ENCODE measurements at places on chromosomes 4 and X.

- no peak for DNase-seq
Observed at GRCh38 chr4:136009258-136009832, 1522.9 kb downstream of the PCDH18 start.

DNA sequence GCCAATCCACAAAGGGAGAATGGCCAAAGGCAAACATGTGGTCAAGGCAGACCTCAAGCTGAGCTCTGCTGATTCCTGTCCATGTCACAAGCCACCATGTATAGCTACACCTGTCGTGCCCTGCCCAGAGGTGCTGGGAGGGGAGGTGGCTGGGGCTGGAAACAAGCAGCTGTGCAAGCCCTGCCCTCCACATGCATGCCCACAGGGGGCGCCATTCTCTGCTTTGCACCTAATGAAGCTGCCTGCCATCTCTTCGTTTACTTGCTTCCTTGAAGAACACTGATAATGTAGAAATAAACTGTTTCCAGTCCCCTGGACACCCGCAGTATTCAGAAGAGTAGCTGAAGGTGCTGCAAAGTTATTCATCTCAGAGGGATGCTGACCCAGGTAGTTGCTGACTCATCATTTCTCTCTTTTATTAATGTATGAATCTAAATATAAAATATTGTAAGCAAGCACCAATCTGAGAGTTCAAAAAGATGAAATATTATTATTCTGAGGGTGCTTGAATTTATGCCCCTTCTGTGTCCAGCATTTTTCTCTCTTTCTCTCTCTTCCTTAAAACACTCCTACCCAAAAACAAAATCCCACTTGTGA, 278.6 kb downstream of the ADGRA3 start:
- peak; percentile 18 for DNase-seq

GRCh38 chrX:17081511-17081910, 135.1 kb downstream of the REPS2 start:
- DNase-seq = no peak

DNA sequence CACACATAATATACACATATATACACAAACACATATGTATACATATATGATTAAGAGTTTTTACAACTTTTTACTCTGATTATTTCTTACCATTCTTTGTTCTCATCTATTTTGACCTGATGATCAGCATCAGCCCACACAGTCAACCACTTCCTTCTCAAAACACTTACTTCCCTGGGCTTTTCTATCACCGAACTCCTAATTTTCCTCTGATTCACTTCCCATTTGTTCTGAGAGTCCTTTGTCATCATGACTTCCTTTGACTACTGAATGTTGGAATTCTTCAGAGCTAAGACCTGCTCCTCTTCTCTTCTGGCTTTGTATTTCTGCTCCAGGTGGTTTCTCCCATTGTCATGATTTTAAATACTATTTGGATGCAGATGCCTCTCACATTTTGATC, 209.5 kb upstream of the AFF2 start:
- DNase-seq = no peak

DNA sequence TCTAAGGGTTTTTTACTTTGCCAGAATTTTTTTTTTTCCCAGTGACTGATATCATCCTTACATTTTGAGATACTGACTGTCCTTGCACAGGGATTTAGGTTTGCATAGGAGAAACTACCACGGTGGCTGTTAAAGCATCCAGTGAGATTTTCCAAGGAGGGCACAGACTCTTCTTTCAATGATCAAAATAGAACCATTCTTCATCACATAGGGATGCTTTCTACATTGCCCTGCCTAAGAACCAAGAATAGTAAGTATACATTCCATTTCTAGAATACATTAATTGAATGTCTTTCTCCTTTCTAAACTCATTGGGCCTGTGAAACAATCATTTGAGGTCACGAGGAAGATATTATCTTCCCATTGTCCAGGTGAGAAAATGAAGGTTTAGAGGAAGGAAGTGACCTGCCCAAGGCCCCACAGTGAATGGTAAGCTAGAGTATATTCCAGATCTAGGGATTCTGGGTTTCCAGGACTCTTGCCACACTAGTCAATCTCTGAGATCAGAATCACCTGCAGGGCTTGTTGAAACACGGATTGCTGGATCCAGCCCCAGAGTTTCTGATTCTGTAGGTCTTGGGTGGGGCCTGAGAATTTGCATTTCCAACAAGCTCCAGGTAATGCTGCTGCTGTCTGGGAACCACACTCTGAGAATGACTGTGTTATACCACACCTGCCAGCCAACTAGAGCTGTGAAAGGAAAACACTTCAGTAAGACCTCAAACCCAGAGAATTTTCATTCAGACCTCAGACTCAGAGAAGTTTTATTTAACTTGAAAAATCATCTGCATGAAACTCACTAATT, 17.7 kb upstream of the TMEM154 start:
- DNase-seq = no peak

- no peak for DNase-seq
Observed at GRCh38 chr4:10212400-10212799, 95.8 kb upstream of the WDR1 start.

DNA sequence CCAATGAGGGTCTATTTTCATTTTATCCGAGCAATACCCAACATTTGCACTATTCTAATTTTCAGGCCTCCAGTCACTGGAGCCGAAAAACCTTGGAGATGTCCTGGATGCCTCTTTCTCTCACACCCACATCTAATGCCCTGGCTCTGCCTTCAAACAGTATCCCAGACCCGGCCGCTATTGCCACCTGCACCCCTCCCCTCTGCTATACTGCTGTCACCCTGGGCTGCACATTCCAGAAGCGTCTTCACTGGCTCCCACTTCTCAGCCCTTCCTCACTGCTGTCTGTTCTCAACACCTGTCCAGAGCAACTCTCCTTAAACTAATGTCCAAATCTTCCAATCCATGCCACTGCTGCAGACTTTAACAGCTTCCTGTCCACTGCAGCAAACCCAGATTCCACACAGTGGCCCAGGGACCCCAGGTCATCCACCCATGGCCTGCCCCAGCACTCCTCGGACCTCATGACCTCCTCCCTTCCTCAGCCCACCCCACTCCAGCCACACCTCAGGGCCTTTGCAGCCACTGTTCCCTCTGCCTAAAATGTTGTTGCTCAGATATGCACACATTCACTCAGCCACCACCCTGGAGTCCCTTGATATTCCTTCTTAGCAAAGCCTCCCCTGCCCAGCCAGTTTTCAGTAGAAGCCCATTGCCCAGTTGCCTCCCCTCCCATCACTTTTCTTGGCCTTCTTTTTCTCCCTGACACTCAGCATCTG, 30.5 kb upstream of the PPP2R2C start:
- DNase-seq = no peak

GRCh38 chr4:104447294-104447693, 47.4 kb downstream of the CXXC4 start:
- DNase-seq = no peak

DNA sequence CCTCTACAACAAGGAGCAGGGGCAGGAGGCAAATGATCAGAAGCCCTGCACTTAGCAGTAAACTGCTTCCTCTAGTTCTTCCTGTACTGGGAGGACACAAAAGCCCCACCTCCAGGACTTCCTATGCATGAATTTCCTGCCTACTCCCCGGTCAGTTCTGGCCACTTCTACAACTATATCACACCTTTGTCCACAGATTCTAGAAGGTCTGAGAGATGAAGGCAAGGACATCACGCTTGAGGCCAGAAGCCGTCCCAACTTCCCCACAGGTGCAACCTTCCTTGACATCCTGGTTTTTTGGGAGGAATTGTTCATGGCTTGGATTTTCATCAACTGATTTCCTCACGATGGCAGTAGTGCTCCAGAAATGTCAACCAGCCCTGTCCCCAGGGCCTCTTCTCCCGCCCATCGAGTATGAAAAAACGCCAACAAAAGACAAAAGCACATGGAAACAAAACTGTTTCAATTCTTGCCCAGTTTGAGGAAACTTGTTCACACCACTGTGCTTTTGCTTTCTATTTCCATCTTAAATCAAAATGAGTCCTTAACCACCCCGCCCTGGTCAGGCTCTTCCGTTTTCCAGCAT, 206.5 kb upstream of the STK26 start:
- peak; percentile 46 for DNase-seq

DNA sequence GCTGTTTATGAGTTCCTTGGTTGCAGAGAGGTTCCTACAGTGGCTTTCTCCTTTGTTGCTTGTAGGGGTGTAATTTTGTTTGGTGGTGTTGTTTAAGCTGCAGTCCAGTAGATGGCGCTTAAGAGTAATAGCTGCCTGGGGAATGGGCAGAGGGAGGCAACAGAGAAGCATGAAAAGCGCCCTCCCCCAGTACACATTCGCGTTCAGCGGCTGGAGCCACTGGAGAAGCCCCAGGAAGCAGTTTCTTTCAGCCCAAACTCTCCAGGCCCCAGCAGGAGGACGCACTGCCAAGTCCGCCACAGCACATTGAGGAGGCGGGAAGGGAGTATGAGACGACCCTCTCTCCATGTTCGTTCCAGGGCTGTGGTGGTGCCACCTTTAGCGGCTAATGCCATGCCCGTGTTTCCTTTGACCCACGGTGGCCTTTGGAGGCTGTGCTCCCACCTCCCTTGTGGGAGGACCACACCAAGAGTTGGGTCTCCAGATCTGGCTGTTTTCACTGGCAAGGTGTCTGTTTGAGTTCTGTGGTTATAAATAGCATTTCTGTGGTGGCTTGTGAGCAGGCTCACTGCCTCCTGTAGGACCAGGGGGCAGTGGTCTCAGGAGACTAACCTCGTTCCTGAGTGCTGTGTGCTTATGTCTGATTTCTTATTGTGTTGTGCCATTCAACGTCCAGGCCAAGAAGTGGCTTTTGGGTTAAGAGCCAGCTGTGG, 252.3 kb downstream of the ARHGAP10 start:
- no peak for DNase-seq

DNA sequence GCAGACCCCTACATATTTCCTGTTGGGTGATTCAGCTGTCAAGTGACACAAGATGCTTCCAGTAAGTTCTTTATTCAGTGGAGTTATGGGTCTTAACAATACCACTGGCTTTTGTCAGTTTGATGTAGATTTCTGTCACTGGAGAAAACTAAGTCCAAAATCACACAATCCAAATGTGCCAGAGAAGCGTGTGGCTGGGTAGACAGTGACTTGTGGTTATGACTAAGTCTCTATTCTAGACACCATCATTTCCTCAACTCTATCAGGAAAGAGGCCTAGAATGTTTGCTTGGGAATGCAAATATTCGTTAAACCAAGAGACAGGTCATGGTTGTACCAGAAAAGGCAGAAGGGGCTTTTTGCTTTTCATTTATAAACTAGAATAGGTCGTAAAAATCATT, 54.4 kb upstream of the HS3ST1 start:
- DNase-seq = no peak

DNA sequence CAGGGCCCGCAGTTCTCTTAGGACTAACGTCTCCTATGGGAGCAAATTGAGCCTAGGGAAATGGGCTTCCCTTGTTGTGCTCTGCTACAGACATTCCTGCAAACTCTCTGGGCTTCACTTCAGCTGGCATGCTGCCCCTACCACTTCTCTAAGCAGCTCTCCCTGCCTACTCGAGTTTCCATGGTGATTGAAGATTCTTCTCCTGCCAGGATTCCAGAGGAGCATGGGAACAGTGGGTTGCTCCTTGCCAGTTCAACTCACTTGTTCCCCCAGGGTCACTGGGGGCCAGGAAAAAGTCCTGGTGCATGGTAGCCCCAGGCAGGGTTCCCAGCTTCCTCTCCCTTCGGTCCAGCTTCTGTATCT, 21.1 kb upstream of the WDR17 start:
- DNase-seq = no peak

DNA sequence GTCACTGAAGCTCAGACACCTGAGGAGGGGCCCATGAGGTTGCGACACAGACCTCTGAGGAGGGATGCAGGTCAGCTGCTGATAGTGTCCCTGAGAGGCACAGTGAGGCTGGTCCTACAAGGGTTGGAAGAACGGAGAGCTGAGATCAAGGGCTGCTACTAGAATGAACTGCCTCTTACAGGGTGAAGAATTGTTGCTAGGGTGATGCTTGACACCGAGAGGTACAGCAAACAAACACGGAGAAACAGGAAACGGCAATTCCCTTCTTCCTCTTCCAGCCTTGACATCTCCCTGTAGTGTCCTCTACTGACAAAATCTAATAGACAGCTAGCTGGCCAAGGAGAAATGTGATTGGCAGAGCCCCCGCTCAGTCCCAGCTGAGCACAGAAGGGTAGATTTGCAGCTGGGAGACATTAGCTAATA, 11.8 kb upstream of the HPGDS start:
- no peak for DNase-seq

DNA sequence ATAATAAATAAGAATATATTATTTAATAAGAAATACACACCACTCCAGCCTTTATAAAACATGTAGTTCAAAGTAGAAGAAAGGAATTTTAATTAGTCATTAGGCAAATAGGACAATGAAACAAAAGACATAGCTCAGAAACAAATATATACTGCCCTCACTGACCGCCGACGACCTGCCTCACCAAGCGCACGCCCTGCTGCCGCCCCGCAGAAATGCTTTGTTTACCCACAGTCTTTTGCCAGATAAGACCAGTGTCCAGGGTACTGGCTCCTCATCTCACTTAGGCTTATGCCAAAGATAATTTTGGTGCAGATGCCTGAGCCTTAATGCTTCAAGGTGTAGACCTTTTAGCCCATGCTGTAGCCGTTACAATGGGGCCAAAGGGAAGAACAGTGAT, 199.5 kb downstream of the HHIP start:
- no peak for DNase-seq

- no peak for DNase-seq
Observed at GRCh38 chr4:17329046-17329445, 182.8 kb downstream of the QDPR start.

GRCh38 chrX:41332408-41333002, 1.5 kb upstream of the DDX3X start:
- DNase-seq = peak; percentile 18

DNA sequence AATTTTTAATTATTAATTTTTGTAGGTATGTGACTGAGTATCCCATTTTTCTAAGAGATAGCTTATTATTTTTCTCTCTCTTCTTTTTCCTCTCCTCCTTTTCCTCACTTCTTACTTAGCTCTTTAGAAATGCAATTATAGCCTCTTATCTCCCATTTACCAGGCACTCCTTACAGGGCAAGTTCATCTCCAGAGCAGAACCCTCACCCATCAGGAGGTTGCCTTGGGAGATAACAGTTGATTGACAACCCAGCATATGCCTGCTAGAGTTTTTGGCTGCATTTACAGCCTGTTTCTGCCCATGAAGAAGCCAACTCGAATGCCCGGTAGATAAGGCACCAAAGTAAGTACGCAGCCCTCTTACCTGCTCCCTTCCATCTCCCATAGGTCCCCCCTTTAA, 572.9 kb upstream of the ZFP42 start:
- DNase-seq = no peak

DNA sequence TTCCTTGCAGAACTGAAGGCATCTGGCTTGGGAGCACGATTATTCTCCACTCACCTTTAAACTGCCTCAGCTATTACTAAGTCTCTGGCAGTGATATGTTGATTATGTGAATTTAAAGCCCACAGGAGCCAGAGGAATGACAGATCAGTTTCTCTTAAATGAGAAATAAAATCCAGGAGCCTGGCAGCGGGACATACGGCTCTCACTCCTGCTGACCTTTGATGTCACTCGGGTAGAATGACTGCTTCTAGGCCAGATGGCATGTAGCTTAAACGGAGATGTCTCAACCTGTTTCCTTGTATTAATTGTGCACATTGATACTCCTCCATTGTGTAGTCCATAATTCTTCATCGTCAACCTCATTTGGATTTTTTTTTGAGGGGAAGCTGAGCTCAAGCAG, 4.0 kb upstream of the CBLL2 start:
- DNase-seq = no peak

Data from activated T-cell treated with anti-CD3 and anti-CD28 coated beads for 1 hour (primary cell).